ENCODE measurements at places on chromosomes 6 and 20.

- ATAC-seq, result no peak
These were observed 71.6 kb downstream of the BANF2 start for GRCh38 chr20:17771206-17772004.

GRCh38 chr6:162200945-162201690 lies 526.4 kb downstream of the PRKN start:
- no peak for ATAC-seq

- no peak for ATAC-seq
These were observed 15.4 kb downstream of the RANBP9 start for GRCh38 chr6:13696226-13696625.

DNA sequence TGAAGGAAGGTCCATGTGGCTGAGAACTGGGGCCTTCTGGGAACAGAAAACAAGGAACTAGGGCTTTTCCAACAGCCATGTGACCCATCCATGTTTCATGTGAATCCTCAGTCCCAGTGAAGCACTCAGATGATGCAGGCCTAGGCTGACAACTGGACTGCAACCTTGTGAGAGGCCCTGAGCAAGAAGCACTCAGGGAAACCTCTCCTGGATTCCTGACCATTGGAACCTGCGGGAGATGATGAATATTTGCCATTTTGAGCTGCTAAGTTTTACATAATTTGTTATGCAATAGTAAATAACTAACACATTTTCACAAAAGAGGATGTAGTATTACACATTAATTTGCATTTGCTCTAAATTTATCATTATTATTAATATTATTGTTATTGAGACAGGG lies 38.4 kb upstream of the HLA-G start:
- no peak for ATAC-seq

DNA sequence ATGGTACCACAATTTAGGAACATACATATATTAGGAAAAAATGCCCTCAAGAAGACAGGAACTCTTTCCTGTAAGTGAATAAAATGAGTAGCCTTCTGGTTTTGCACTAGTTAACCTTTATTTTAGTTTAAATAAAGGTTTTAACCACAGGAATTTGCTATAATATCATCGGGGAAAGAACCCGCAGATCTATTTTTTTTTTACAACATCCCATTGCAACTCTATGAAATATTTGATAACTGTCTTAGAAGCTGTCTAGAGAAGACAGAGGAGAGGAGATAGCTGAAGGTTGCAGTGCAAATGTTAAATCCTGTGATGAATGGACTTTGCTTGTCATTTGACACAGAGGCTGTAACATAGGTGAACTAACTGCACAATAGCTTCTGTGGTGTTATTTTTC lies 69.5 kb downstream of the TINAG start:
- ATAC-seq, result no peak

GRCh38 chr6:169215201-169215681 lies 38.4 kb downstream of the THBS2 start:
- ATAC-seq, result no peak

DNA sequence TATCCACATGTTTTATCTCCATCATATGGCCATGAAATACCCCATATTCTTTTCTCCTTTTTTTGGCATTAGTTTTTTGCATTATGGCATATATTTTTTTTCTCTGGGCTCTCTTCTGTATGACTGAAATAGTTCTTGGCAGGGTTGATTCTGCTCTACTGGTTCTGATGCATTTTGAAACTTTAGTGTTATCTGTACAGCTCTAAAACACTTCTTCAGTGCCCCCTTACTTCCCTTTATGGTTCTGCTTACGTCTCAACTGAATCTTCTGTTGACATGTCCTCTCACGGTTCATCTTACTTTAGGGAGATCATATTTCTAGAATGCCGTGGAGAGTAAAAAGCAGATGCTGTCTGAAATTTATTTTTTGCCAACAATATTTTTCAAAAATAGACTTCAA lies 23.2 kb upstream of the TXNDC5 start:
- peak; percentile 99 for ATAC-seq

- peak; percentile 89 for ATAC-seq
These were observed 50.8 kb upstream of the FAM83D start for GRCh38 chr20:38875175-38875993.

- no peak for ATAC-seq
These were observed 25.6 kb downstream of the NFYA start for GRCh38 chr6:41098366-41098765.

- no peak for ATAC-seq
These were observed 75.9 kb upstream of the SYNJ2 start for GRCh38 chr6:157905590-157906342.

GRCh38 chr6:82331031-82331773 lies 32.4 kb upstream of the TPBG start:
- no peak for ATAC-seq

DNA sequence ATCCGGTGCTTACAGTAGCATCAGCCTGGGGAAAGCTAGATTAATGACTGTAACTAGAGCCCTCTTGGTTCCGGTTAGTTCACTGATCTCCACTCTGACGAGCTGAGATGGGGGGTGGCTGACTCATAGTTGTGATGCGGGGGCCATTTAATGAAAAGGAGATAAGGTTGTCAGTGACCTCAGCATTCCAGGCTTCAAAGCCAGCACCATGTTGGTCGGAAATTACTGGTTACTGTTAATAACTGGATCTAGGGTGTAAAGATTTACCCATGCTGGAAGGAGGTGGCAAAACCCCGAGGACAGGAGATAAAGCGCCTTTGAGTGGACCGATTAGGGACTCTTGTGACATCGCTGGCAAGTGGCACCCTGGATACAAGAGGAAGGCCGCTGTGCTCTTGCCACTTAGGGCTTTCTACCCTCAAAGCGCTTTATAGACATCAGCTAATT lies 21.1 kb downstream of the FOXC1 start:
- no peak for ATAC-seq

GRCh38 chr6:160124605-160125004 lies 3.0 kb downstream of the SLC22A1 start:
- ATAC-seq, result no peak

- no peak for ATAC-seq
These were observed 11.5 kb upstream of the BCAS4 start for GRCh38 chr20:50783390-50783789.

- ATAC-seq, result no peak
These were observed 280.9 kb downstream of the ZFAND3 start for GRCh38 chr6:38100380-38100779.

GRCh38 chr20:45153752-45154151 lies 20.9 kb upstream of the PI3 start:
- ATAC-seq, result peak; percentile 92

DNA sequence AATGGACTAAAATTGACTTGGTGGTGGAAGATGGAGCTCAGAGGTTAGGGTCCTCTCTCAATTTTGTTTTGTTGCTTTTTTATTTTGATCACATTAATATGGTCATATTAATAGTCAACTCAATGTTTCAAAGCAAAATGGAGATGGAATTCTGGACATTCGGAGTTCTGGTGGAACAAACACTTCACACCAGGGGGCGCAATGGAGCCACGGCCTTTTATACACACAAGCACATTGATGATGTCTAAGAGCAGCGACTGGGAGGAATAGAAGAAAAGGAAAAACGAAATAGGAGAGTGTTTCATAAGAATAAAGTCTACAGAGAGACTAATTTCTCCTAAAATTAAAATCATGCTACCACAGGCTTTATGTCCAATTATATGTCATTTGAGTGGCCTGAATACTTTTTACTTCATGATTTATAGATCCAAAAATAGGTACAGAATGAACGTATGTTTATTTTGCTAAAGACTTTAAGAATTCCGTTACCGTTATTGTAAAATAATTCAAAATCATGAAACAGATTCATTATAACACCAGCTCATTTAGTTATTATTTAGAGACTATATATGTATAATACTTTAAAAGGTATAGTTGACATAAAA lies 197.6 kb upstream of the SASH1 start:
- no peak for ATAC-seq
